Activated T-helper 17 cell treated with anti-CD3 and anti-CD28 coated beads, Interleukin-2, amount 50 U/mL, for 72 hours (primary cell): ENCODE measurements at places on chromosomes 6 and 20. TPM values are rescaled to one million over a fixed set of nuclear protein-coding genes. Genes with fewer than 3 reads are reported as not detected.
A peak's percentile ranks its signal among the peaks of the same experiment; 100 is the strongest.

- peak; percentile 98 for ATAC-seq
These were observed 26.2 kb downstream of the SLC16A10 start for GRCh38 chr6:111113336-111114086.

GRCh38 chr6:305371-306206 is 13.3 kb downstream of the DUSP22 start:
- peak; percentile 47 for ATAC-seq

DNA sequence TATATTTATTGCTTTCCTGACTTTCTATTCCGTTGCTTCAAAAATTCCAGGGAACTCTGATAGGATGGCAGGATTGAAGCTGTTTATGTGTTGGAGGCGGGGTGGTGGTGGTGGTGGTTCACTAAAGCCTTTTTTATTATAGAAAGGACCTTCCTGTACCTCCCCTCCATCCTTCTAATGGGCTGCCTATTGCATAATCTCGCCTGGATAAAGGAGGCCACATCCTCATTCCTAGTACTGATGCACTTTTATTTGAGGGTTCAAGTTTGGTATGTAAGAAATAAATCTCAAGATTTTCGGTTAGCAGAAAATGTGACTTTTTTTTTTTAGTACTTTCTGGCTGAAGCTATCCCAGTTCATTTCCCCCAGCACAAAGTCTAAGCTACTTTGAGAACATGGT is 18.7 kb upstream of the CTAGE9 start:
- ATAC-seq = no peak

DNA sequence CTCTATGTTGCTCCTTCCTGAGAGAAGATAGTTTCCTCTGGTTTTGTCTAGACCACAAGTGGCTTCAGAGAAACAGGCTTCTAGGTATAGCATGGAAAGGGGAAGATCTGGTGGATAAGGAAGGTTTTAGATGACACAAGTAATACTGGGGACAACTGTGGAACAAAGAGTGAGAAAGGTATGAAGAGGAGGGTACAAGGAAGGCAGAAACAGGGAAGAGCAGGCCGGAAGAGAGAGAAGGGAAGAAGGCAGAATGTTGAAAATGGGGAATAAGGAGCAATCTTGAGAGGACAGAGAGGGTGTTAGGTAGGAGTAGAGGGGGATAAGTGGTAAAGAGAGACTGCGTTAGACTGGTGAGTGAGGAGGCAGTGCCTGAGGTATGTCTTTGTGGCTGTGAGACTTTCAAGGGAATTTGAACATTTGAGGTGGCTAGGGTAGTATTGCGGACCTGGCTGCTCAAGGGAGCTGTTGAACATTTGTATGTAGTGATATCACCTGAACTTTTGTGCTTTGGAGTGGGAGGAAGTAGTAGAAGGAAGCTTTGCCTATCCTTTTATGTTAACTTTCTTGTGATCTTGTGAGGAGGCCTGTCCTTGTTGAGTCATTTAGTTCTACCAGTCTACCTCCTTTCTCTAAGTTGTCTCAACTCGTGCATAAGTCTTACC is 69.5 kb downstream of the FOXO3 start:
- peak; percentile 86 for ATAC-seq

GRCh38 chr6:12990162-12990561 is 273.6 kb downstream of the PHACTR1 start:
- ATAC-seq = no peak

- no peak for ATAC-seq
These were observed 229.2 kb downstream of the PRL start for GRCh38 chr6:22067671-22068070.

Gene TBXT
- total RNA-seq = not detected

Gene CPXM1
- 0.63 TPM for total RNA-seq

Gene CTAGE9
- total RNA-seq = not detected

Gene LY6G6D
- total RNA-seq = not detected
